ENCODE measurements at places on chromosomes 11 and 22.

DNA sequence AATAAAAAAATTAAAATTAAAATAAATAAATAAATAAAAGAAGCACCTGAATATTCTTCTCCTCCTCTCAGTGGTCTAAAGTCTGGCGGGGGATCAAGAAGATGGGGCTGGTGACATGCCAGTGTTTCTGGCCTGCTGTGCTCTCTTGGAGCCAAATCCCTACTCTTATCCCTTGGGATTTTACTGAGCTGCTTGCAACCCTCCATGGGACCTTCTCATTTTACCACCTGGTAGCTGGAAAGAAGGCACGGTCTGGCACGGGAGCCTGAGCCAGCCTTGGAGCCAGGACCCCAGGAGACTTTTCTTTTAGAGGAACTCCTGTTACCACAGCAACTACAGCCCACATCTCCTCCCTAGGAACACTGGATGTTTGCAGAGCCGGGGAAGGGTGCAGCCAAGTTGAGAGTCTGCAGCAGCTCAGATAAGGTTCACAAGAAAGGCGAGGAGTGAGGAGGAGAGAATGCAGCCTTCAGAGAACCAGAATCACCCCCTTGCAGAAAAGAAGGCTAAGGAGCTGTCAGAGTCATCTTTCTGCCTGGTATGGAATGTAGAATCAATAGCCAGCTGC is 21.4 kb downstream of the CD6 start:
- DNase-seq, result no peak

DNA sequence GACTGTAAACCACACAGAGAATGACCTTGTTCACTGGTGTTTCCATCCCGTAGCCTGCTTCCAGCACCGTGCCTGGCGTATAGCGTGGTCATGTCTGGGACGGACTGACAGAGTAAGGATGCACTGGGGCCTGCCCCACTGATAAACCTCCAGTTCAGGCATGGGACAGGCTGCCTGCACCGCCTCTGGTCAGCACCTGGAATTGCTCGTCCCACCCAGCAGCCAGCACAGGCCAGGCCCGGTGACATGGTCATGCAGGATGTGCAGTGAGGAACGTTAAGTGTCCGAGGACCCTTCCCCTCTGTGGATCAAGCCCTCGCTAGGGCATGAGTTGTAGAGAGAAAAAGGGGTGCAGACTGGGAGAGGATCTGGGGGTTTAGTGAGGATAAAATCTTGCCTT is 44.8 kb downstream of the LMO1 start:
- DNase-seq, result no peak

GRCh38 chr11:111512296-111513239 is at the start of gene BTG4:
TSS of gene BTG4 (minus strand) at chr11:111512386. CDS start at chr11:111498776, 13,610 bp downstream.
- DNase-seq, result no peak

DNA sequence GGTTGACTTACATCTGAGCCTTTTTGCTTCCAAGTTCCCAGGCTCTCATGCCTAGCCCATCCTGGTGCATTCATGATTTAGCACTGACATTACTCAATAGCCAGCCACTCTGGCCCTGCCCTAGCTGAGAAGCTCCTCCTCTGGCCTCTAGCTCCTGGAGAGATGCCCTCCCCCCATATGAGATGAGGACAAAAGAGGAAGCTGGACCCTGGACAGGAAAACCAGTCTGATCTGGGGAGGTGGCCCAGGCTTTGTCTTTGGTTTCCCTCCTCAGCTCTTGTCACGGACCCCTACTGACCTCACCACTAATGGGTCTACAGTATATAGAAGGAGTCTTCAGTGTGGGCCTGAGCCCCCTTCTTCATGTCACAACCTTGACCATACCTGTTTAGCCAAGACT is 3.0 kb downstream of the RHOG start:
- DNase-seq, result no peak

DNA sequence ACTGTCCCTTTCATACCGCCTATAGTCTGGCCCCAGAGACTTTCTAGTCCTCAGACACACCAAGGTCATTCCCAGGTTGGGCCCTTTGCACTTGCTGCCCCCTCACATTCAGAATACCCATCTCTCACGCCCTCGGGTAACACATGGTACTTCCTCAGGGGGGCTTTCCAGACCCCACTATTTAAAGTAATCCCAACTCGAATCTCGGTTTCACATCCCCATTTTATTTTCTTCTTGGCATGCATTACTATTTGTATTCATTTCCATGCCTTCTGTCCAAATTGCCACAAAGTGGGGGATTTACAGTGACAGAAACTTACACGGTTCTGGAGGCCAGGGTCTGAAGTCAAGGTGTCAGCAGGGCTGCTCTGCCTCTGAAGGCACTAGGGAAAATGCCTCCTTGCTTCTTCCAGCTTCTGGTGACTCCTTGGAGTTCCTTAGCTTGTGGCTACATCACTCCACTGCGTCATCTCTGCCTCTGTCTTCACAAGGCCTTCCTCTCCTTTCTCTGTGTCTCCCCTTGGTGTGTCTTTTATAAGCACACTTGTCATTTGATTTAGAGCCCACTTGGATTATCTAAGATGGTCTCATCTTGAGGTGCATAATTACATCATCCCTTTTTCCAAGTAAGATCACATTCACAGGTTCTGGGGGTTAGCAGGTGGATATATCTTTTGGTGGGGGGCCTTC is 15.1 kb downstream of the RCN1 start:
- DNase-seq, result no peak

GRCh38 chr22:33996824-33997223 is 76.5 kb upstream of the LARGE1 start:
- DNase-seq, result no peak

GRCh38 chr11:17012712-17013547 is 1.3 kb downstream of the PLEKHA7 start:
- no peak for DNase-seq

- no peak for DNase-seq
These were observed at the start of gene CD3D for GRCh38 chr11:118342503-118343161. TSS of gene CD3D (minus strand) at chr11:118342705. CDS start at chr11:118342607, 98 bp downstream.

DNA sequence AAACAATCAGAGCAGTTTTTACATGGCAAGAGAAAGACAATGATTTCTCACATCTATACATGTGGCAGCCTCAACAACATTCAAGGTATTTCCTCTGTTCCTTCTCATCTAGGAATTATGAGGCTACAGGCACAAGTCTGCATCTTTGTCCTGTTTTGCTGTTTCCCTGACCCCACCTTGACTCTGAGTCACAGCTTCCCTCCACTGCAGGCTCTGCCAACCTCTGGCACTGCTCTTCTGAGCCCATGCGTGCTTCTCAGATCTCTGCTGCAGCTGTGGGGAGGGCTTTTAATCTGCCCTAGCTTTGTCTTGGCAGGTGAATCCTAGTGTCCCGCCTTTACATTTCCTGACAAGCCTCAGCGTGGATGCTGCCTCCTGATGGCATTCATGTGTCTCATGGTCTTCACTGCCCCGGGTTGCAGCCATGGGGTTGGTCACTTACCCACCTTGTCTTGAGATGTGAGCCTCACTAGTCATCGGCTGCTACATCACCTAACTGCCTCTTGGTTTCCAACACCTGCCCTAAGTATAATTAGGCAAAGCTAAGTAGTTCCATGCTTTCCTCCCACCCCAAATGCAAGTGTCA is 578.5 kb downstream of the TBC1D22A start:
- no peak for DNase-seq

DNA sequence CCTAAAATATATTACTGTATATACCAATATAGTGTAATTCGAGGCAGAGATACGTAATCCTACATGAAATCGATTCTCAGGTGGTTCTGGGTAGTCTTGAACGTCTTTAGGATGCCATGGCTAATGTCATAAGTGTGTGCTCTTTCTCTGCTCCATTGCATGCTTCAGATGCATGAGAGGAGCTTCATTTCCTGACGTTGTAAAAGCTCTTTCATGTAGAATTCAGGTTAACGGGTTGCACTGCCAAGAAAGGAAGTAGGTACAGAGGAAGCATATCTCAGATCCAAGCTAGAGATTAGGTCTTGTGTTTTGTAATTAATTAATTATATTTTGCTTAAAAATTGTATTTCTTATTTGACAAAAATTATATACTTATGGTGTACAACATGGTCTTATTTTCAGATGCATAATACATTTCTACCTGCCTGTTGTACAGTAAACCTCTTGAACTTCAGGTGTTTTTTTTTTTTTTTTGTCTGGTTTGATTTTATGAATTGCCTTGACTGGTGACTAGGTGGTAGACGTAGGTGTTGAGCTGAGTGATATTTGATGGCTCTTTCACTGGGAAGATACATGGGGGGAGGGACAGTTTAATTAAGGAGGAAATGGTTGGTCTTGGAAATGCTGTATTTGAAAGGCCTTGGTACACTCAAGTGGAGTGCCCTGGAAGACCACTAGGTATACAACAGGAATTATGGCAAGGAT is 9.3 kb downstream of the NUP50 start:
- DNase-seq, result no peak

- DNase-seq, result no peak
These were observed 54.6 kb upstream of the WNT7B start for GRCh38 chr22:46031557-46031956.

GRCh38 chr11:72924568-72925190 is 110.5 kb downstream of the ATG16L2 start:
- no peak for DNase-seq

- no peak for DNase-seq
These were observed 223.9 kb upstream of the ZBED5 start for GRCh38 chr11:11081776-11082175.

- DNase-seq, result no peak
These were observed 41.6 kb downstream of the AHNAK start for GRCh38 chr11:62505059-62505439.

DNA sequence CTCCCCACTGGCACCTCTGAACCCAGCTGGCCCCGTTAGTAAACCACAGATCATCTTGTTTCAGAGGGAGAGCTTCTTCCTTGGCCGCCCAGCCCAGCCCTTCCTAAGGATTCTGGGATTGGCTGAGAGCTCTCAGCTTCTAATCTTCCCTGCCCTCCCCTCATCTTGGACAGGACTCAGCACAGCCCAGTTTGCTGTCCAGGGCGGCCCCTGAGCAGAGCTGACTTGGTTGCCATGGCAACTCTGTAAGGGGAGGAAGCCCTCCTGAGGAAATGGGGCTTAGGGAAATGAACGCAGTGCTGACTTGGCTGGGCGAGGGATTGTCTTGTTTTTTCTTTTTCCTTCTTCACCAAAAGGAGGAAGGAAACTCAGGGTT is 4.6 kb downstream of the APOL4 start:
- peak; percentile 55 for DNase-seq

DNA sequence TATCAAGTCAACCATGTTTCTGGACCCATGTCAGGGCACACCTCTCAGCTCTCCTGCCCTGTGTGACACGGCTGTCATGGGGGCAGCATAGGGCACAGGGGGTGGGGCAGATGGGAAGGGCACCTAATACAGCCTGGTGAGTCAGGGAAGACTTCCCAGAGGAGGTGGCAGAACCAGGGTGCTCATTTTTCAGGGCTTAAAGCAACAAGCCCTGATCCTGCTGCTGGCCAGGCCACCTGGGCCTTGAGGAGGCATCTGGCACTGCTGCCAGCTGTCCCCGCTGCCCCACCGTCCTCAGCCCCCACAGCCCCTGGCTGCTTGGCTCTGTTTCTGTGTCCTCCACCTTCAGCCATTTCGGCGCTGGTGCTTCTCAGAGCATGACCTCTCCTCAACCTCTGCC is 4.4 kb downstream of the MAP3K11 start:
- no peak for DNase-seq

DNA sequence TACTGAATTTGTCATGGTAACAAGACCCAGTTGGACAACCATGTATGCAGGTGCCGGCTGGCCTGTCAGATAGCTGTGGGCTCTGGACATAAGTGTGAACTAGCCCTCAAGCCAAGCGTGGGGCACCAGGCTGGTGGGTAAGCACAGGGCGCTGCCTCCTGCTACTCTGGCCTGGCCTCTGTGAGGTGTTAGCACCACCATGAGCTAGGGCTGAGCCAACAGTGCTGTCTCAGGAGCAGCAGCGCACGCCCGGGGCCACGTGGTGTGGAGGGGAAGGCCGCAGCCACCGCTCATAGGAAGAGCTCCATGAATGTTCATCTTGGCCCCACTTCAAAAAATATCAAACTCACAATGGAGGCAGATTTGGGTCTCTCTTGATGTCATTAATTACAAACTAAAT is 35.3 kb upstream of the GNB1L start:
- DNase-seq, result no peak

DNA sequence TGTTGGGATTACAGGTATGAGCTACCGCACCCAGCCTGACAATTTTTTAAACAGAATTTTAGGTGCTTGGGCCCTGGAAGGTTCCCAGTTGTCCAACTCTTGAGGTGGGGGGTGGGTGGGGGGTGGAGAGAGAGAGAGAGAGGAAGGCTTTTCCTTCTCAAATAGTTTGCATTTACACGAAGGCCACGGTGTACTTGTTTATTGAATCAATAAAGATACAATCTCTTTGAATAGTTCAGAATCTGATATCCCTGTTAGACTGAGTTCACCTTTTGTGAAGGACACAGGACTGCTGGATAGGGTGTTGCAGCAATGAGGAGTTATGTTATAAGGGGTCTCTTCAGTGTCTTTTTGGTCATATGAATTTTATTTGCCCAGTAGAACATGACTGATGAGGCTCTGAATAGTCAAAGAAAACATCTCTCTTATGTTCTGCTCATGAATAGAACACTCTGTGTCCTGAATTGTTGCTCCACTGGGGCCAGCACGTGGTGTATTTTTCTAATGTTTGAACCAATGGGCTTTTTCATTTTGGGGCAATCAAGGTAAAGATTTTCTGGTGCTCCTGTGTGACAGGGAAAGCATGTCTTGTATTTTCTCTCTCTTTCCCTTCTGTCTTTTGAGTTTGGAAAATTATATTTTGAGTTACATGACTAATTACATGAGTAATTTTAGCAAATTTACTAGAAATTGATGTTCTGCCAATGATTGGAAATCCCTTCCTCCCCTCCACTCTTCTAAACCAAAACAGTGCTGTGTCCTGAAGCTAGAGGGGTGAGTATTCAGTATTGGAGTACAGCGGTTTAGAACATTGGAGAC is 61.7 kb downstream of the PTPRJ start:
- no peak for DNase-seq

DNA sequence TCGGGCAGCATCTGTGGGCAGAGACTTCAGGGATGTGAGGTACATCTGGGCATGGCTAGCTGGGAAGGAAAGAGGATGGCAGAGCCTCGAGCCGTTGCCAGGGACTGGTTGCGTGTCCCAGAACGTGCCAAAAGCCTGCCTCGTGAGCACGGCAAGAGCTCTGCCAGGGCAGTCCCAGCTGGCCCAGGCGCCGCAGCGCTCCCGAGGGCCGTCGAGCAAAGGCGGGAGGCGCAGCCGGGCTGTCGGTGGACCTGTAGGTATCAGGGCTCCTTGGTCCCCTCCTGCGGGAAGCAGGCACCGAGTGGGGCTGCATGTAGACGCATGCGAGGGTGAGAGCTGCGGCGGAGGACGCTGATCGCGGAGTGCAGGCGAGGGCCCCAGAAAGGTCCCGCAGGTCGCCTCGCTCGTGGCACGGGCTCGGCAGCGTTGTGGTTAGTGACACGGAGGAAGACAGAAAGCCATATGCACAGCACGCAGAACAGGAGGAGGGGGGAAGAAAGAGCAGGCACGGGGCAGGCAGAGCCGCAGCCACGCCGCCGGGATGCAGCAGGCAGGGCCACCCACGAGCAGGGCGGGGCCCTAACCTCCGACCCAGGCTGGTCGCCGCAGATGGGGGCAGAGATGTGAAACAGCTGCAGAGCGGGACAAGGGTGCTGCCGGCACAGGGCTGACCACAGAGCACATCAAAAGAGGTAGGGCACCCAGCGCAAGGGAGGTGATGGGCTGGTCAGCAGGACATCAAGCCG is 18.0 kb downstream of the LSP1 start:
- no peak for DNase-seq

Measured in AG09319 (cell line).